ENCODE measurements at places on chromosomes 1 and 21.
A peak's percentile ranks its signal among the peaks of the same experiment; 100 is the strongest.

DNA sequence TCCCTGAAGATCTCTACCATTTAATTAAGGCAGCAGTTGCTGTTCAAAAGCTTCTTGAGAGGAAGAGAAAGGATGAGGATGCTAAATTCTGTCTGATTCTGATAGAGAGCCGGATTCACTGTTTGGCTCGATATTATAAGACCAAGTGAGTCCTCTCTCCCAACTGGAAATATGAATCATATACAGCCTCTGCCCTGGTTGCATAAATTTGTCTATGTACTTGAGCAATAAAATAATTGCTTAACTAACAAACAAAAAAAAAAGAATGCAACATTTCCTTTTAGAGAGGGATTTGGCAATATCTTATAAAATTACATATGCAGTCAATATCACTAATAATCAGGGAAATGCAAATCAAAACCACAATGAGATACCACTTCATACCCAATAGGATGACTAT, 26.8 kb downstream of the ALDH9A1 start:
- no peak for DNase-seq

DNA sequence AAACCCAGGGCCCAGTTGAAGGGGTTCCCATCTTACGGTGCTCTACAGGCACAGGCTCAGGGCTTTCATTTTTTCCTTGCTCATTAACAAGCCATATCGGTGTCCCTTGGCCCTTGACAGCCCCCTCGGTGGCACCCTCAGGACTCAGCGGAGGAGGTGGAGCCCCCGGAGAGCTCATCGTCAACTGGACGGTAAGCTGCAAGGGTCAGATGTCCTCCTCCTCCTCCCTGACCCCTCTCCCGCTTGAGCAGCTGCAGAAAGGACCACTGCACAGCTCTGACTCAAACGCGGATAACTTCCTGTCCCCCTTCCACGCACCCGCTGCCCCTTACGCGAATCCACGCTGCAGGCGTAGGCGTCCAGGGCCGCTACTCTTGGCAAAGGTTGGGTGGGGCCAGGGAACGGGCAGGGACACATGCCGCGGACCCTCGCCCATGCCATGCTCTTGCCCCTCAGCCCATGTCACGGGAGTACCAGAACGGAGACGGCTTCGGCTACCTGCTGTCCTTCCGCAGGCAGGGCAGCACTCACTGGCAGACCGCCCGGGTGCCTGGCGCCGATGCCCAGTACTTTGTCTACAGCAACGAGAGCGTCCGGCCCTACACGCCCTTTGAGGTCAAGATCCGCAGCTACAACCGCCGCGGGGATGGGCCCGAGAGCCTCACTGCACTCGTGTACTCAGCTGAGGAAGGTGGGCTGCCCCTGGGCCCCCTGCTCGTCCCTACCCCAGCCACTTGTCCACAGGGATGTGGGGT, 14.7 kb downstream of the TMEM81 start:
- DNase-seq = no peak

- DNase-seq = no peak
Measured at GRCh38 chr1:154866257-154867063, 3.6 kb downstream of the KCNN3 start.

- DNase-seq = no peak
Measured at GRCh38 chr1:32933742-32934322, 30.8 kb downstream of the RNF19B start.

GRCh38 chr1:230216896-230217295, 149.9 kb downstream of the GALNT2 start:
- no peak for DNase-seq

- no peak for DNase-seq
Measured at GRCh38 chr1:47697616-47698335, 259.9 kb downstream of the FOXD2 start.

GRCh38 chr1:116855191-116855619, 54.5 kb upstream of the PTGFRN start:
- peak; percentile 49 for DNase-seq

DNA sequence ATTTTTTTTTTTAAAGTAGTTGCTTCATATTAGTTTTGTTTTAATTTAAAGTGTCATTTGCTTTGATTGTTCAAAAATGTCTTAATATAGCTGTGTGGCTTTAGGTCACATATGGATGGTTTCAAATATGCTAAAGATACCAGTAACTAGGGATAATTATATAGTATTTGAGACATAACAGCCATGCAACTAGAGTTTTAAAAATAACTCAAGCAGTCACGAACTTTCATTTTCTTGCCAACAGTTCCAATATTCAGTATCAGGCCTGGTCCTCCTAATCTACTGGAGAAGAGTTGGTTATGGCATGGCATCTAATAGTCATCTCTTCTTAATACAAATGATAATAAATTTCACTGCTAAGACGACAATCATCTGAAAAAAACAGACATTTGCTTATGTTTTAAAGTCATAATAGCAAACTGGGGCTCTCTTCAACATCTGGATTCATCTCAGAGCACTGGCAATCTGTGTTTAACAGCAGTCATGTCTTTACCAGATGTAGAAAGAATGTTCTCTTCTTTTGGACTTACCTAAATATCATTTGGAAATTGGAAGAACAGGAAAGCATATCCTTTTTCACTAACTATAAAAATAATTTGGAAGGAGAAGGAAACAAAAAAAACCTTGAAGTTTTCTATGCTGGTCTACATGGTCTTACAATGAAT, 24.1 kb upstream of the A3GALT2 start:
- DNase-seq = no peak

GRCh38 chr1:90046635-90047034, 51.7 kb downstream of the ZNF326 start:
- no peak for DNase-seq

GRCh38 chr1:161013131-161013487, 7.8 kb downstream of the F11R start:
- no peak for DNase-seq

DNA sequence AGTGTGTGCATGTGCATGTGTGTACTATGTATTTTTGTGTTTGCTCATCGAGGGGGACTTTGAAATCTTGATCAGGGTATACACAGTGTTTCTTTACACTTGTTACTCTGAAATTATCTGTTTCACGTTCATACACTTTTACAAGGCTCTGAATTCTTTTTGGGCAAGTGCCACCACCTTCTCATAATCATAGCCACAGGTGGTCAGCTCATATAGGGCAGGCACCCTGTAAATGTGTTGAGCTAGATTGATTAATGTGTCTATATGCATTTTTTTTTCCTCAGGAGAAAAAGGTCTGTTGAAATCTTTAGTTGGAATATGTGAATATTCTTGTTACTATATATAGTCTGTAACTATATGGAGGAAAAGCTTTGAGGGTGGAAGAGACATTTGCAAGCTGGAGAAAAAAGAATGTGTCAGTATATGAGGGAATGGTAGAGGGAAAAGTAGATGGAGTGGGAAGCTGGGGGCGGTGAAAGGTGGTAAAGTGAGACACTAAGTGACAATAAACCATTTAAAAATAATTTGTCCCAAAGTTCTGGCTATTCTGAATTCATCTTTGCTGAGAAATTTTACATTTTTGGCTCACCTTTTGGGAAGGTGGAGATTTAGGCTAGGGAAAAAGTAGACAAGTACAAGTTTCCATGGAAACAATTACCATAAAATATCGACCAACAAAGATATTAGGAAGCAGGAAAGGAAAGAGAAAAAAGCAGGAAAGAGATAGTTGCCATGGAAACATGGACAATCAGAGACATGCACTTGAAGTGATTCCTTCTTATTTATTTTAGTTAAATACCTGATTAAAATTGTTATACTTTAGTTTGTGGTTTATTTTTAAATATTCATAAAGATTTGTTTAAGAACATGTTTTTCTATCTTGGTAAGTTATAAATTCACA, 277.5 kb downstream of the PDE4B start:
- no peak for DNase-seq

- DNase-seq = no peak
Measured at GRCh38 chr1:10765734-10766478, 30.5 kb downstream of the CASZ1 start.

- no peak for DNase-seq
Measured at GRCh38 chr1:218324226-218324580, 20.9 kb upstream of the TGFB2 start.

DNA sequence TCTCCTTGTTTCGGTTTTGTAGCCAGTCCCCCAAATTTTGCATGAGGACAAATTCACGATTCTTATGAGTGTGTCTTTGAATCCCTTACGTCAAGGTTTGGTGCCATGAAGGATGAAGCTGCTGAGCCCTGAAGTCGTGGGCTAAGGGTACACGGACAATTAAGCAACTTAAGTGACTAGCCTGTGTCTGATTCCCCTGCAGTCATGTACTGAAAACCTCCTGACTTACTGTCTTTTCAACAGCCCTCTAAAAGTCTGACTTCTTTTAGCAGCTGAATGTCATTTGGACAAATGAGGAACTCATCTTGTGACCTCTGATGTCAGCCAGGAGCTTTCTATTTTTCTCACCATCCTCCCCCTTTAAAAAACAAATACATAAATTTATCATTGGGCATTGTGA, 27.1 kb upstream of the C1orf105 start:
- no peak for DNase-seq

- no peak for DNase-seq
Measured at GRCh38 chr1:215473943-215474342, 93.2 kb upstream of the KCTD3 start.

- no peak for DNase-seq
Measured at GRCh38 chr1:231465051-231465450, 43.0 kb upstream of the EGLN1 start.

DNA sequence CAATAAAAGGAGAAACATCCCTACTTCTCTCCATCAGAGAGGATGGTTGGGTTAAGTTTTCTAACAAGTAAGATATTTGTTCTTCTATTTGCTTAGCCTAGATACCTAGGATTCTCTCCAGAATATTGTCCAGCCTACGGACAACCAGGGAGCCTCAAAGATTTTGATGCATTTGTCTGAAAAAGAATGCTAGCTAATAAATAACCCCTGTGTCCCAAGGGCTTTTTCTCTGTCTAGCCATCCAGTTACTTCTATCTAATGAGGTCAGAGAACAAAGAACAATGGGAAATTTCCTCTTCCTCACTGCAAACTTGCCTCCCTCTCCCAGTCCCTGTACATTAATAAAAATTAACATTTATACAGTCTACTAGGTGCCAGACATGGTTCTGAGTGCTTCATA, 810 bp downstream of the RGS5 start:
- DNase-seq = no peak

- no peak for DNase-seq
Measured at GRCh38 chr1:155884031-155884960, 24.9 kb downstream of the SYT11 start.

DNA sequence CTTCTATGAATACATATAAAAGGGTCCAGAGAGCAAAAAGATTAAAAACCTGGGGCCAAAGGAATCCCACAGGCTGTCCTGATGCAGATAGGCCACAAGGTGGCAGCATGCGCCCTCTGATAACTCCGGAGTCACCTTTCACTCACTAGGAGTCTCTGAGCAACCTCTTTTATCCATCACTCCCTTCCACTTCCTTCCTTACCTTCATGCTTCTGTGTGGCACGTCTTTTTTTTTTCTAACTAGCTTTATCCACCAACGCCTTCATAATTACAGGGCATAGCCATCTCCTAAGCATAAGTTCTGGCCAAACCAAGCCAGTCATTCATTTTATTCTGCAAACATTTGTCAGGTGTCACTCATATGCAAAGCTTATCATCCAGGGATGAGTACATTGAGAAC, 3.9 kb upstream of the PGLYRP4 start:
- peak; percentile 34 for DNase-seq

- peak; percentile 16 for DNase-seq
Measured at GRCh38 chr21:17688912-17689874, 76.5 kb upstream of the BTG3 start.

DNA sequence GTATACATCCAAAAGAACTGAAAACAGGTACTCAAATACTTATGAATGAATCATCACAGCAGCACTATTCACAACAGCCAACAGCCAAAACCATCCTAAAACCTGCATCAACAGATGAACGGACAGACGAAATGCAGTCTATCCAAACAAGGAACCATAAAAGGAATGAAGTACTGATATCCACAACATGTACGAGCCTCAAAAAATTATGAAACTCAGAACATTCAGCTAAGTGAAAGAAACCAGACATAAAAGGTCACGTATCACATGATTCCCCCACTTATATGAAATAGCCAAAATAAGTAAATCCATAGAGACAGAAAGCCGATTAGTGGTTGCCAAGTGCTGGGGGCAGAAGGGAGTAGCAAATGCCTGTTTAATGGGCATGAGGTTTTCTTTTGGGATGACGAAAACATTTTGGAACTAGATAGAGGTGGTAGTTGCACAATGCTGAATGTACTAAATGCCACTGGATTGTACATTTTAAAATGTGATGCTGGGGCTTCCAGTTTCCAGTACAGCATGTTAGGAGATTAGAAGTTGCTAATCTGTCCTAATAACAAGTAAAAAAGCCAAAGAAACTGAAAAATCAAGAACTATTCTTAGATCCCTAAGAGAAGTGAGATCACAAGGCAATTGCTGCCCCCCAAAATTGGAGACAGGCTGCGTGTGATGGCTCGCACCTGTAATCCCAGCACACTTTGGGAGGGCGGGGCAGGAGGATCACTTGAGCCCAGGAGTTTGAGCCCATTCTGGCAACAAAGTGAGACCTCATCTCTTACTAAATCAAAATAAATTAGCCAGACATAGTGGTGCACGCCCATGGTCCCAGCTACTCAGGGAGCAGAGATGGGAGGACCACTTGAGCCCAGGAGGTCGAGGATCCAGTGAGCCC, 25.3 kb downstream of the CLSTN1 start:
- no peak for DNase-seq

DNA sequence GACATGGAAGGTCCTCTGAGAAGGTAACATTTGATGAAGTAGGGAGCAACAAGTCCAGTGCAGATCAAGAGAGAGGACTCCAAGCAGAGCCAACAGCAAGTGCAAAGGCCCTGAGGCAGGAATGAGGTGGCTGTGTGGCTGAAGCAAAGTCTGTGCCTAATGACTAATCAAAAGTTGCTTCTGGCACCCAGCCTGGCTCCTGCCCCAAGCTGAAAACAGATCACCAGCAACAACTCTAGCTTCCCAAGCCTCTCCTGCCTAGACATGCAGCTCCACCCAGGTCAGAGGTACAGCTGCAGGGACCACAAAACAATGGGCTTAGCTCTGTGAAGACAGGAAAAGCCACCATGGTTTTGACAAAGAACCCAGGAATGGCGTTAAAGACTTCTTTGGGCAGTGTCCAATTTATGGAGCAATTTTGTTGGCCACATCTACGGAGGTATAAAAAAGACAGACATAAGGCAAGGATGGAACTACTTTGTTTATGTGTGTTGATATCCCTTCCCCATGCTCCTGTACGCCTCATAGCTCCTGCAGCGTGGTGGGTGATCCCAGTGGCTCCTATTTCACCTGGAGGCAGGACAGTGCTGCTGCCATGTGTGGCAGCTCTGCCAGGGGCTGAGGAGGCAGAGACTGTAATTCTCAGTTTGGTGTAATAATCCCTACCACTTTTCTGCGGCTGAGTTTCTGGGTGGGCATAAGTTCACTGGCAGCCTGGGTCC, 26.4 kb upstream of the IGSF3 start:
- DNase-seq = no peak

GRCh38 chr21:45209685-45210284, 77.9 kb downstream of the POFUT2 start:
- DNase-seq = no peak

- DNase-seq = no peak
Measured at GRCh38 chr21:37704751-37705150, 211.5 kb downstream of the KCNJ6 start.

All from DMS 273 treated with DMSO at 0.1 percent for 48 hours (cell line).